Natural killer cell (primary cell): ENCODE measurements at places on chromosomes 1 and 21. TPM values are rescaled to one million over a fixed set of nuclear protein-coding genes. Genes with fewer than 3 reads are reported as not detected.

MAP10 gene
- total RNA-seq: 1.2 TPM

DNA sequence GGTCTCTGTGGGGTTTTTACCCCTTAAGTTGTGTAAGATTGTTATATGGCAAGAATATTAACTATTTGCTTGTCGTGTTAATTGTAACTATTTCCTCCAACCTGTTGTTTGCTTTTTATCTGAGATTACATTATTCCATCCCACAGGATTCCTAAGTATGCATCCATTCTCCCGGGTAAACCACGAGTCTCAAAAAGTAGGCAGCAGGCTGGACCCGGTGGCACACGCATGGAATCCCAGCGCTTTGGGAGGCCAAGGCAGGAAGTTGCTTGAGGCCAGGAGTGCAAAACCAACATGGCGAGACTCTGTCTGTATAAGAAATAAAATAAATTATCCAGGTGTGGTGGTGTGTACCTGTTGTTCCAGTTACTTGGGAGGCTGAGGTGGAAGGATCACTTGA lies 12.6 kb upstream of the RSPO1 start:
- DNase-seq: no peak

AK5 gene
- 11.4 TPM for total RNA-seq

DNA sequence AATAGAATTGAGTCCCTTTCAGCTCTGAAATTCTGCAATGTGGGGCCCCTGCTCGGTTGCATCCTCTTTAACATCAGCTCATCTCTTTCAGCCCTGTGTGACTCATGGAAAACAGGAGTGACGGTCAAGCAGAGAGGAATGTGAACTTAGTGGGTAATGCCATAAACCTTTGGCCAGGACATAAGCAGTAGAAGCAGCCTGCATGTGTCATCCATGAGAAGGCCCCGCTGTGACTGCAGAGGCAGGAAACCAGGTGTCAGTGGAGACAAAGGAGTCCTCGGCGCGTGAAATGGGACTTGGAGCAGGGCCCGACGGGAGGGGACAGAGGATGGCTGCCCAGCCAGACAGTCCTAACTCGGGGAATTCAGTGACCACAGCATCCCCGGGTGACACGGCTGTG lies 21.1 kb upstream of the EPHB2 start:
- no peak for DNase-seq

GRCh38 chr1:150302338-150302737 lies 8.7 kb downstream of the MRPS21 start:
- no peak for DNase-seq

- DNase-seq: no peak
Observed at GRCh38 chr1:172941945-172942344, 108.8 kb downstream of the TNFSF18 start.

DNA sequence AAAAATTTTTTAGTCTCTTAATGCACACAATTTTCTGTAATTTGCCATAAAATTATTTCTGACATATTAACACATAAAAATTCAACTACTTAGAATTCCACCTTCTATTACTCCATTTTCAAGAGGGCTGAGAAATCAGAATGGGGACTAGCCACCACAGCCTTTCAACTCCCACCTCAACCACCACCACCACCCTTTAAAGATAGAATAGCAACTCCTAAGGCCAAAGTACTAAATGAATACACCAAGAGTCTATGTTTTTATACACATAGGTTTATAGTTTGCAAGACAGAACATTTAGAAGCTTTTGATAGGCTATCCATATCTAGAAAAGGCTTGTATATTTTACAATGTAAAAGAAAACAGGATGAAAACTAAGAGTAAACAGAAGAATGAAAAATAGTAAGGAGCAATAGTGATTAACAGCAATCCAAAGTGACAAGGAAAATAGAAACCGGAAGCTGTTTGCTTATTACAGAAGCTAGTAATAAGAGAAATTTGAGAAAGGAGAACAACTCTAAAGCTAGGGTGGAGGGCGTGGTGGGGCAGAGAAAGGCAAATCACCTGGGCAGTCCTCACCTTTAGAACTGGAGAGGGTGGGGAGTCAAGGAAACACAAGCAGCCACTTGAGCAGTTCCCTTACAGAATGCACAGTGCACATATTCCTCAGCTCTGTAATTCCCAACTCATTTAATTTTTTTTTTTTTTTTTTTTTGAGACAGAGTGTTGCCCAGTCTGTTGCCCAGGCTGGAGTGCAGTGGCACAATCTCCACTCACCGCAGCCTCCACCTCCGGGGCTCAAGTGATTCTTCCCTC lies 27.7 kb downstream of the EPS15 start:
- DNase-seq: no peak

CCDC27 gene
- not detected for total RNA-seq

MFSD2A gene
- total RNA-seq: 4.4 TPM

DNA sequence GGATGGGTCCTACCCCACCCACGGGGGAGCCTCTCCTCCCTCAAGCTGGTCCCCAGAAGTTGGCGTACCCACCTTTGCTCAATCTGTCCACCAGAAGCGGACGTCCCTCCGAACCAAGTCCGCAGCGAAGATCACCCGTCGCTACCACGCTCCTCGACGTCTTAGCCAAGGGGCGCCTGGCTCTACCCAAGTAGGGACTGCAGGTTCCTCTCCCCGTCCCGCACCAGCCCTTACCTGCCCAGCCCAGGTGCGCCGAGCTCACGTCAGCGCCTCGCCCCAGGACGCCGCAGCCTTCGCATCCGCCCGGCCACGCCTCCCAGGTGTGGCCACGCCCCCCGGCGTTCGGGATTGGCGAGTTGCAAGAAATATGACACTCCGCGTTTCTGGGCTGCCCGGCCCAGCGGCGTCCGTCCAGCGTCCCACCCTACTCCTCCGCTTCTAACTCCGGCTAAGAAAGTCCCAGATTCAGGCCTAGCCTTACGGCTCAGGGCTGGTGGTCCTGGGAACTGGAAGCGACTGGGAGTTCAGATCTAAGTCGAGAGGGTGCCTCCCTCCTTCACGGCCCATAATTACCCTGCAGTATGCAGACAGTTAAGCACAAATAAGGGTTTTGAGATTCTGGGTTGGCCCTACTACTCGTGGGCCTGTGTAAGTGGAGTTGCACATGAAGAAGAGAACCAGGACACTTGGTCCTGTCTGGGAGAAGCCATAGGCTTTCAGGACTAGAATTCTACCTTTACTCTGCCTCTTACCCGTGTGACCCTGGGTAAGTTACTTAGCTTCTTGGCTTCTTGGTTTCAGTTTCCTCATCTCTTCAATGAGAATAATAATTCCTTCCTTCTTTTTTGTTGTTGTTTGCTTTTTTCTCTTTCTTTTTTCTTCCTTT lies at the start of gene IRF6:
IRF6 (minus strand) TSS at position 268 of the 886 bp plus-strand sequence. CDS start 4,729 bp downstream, outside the sequence.
- DNase-seq: peak; percentile 73

UTP11 gene
- 13.4 TPM for total RNA-seq

DNA sequence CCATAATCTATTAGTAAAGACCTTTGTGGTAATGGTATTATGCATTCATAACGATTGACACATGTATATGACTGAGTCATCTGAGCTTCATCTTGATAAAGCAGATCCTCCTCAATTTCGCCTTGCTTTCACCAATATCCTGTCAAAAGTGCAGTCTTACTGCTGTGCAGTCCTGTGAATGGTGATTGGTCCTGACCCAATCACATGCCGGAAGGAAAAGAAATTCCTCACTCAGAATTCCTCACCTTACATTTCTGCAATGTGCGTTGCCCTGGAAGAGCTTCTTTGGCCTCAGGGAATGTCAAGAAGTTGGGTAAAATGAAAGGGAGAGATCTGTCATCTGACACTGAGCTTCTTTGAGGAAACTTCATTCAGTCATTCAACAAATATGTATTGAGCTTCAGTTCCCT lies 121.0 kb upstream of the TSPAN2 start:
- DNase-seq: no peak
